ENCODE measurements at places on chromosomes 2 and 18.

GRCh38 chr2:168198476-168199207 lies 48.8 kb downstream of the STK39 start:
- DNase-seq = peak; percentile 84

- DNase-seq = no peak
These were observed 50.5 kb downstream of the DYSF start for GRCh38 chr2:71503837-71504236.

GRCh38 chr2:102187496-102188150 lies 800 bp downstream of the IL1RL2 start:
- DNase-seq = peak; percentile 65

- no peak for DNase-seq
These were observed 24.3 kb upstream of the UBE2F start for GRCh38 chr2:237942513-237942899.

- peak; percentile 80 for DNase-seq
These were observed 98.6 kb downstream of the CALCRL start for GRCh38 chr2:187349326-187349944.

DNA sequence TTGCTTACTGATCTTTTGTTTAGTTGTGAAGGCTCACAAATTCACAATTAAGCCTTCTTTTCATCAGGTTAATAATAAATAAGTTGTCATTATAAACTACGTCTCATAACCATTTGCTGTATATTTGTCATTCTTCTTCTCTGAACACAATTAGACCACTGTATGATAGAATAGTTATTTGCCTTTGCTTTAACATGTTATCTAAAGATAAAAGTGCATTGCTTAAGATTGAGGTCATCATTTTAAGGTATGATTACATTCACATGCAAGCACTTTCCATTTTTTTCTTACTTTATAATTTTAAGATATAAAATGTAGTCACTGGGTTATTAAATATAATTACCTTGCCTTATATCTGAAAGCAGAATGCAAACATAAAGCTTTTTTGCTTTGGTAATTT lies 80.1 kb upstream of the GLS start:
- no peak for DNase-seq

GRCh38 chr2:206920951-206921350 lies 18.4 kb upstream of the CPO start:
- peak; percentile 31 for DNase-seq

GRCh38 chr2:234863043-234863934 lies 88.5 kb upstream of the SH3BP4 start:
- DNase-seq = peak; percentile 89

- DNase-seq = no peak
These were observed 158.1 kb downstream of the GALR1 start for GRCh38 chr18:77407733-77408132.

DNA sequence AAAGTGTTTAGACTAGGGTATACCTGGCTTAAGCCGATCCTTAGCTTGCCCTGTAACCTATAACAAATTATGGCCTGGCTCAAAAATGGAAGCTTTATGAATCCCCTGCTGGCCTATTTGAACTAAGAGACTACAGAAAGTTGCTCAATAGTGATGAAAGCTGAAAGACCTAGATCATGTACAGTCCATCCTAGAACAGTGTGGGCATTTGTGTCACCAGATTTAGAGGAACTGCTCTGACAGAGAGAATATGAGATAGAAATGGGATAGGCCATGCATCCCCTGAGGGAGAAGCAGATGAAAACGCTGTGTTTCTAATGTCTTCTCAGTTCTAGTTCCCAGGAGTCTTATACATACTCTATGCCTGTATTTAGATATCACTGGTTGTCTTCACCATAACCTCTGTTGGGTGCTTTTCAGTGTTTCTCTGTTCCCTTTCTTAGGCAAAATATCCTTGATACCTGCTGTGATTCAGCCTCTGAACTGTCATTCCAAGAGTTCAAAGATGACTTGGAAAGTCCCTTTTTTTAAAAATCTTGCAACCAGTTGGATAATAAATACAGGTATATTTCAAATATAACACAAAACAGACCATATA lies 246.9 kb upstream of the SLC39A10 start:
- no peak for DNase-seq

GRCh38 chr2:33583194-33583938 lies 15.7 kb downstream of the FAM98A start:
- DNase-seq = peak; percentile 58

DNA sequence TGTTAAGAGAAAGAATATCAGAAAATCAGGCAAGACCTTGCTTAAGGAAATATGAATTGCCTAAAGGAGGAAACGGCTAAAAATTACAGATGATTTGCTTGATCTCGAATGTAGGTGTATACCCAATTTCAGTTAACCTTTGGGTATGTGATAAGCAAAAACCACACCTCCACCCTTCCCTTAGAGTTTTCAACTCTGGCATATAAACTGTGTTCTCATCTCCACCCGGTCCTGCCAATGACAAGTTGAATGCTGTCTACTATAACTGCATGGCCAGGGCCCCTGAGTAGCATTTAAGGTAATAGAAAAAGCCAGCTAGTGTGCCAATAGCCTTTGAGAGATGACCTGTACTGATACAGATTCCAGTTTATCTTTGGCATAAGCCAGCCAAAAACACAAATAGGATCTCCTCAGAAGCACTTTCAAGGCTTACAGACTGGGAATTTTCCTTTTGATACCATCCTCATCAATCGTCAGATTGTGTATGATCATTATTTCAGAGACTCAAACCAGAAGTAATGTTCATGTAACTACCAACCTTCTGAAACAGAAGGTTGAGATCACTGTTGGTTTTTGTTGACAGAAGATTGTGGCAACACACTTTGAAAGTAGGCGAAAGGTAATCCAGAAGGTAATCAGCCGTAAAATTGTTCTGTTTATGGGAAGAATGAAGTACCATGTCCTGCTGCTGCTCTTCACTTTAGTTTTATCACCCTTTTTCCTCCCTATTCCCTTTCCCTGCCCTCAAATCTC lies 163.1 kb downstream of the GFPT1 start:
- DNase-seq = no peak

GRCh38 chr2:142222715-142223114 lies 91.9 kb upstream of the LRP1B start:
- DNase-seq = no peak

DNA sequence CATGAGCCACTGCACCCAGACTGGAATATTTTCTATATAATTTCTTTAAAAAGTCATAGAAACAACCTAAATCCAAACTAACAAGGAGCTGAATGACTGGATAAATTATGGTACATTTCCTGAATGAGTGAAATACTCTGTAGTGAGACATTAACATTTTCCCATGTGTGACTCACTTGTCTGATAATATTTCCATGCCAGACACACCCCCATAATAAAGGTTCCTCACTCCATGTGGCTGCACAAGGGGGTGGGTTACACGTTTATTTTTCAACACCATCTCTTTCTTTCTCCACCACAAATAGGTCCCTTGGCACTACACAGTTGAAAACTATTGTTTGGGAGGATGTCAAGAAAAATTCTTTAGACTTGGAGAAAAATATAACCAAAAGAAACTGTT lies 266.3 kb upstream of the LYPD1 start:
- no peak for DNase-seq

GRCh38 chr18:5214583-5215351 lies 17.7 kb upstream of the AKAIN1 start:
- no peak for DNase-seq

DNA sequence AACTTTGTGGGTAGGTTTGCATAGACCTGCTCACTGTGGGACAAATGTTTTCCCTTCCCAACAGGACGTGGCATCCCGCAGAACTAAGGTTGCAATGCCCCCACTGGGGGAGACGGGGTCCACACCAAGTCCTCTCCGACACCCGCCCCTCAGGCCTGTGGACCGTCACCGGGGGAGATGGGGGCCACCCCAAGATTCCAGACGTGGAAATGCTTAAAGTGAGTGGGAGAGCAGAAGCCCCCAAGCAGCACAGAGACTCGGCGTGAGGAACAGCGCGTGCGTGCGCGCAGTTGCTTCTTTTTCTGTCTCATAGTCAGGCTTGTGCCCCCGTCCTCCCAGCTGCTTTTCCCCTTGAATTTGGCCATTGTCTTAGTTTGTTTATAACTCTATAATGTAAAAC lies 826.3 kb upstream of the SALL3 start:
- no peak for DNase-seq

- DNase-seq = no peak
These were observed 112.8 kb downstream of the DSC3 start for GRCh38 chr18:30929718-30930117.

DNA sequence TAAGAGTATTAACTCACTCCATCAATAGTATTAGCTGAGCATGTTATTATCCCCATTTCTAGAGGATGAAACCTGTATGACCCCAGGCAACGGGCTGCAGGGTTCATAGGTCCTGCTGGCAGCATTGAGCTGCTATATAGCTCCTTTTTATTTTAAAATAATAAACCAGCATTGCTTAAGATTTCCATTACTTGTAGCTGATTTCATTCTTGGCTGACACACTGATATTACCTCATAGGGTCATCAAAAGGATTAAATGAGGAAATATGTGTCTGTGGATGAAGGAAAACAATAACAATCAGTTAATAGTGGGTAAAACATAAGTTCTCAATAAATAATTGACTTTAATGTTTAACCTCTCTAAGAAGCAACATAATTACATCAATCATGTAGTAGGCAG lies 48.3 kb upstream of the NRP2 start:
- DNase-seq = peak; percentile 54

DNA sequence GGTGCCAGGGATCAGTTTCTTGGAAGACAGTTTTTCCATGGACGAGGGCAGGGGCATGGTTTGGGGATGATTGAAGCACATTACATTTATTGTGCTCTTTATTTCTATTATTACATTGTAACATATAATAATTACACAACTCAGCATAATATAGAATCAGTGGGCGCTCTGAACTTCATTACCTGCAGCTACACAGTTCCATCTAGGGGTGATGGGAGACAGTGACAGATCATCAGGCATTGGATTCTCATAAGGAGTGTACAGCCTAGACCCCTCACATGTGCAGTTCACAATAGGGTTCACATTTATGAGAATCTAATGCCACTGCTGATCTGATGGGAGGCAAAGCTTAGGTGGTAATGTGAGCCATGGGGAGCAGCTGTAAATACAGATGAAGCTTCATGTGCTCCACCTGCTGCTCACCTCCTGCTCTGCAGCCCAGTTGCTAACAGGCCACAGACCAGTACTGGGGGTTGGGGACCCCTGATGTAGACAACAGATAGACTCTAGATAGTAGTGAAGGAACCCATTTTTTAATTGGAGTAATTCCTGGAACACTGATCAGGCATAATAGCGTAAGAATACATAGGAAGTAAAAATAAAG lies 41.5 kb upstream of the MC4R start:
- peak; percentile 3 for DNase-seq

- DNase-seq = peak; percentile 42
These were observed 25.9 kb upstream of the SULT1C4 start for GRCh38 chr2:108351889-108352288.

DNA sequence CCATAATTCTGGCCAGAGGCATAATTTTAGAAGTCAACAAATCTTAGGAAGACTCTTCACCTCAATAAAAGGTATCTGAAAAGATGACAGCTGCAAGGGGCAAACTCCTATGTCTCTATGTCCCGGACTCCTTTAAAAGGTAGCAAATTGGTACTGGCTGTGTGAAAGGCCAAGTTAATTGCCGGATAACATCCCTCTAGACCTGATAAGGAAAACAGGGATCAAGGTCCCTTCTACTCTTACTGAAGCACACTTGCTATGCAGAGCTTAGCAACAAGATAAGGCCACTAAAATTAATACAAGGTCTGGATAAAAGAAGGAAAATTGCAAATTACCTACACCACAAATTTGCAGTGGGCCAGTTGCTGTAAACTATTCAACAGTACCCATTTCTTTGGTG lies 141.0 kb upstream of the EPC2 start:
- DNase-seq = no peak
